Activated naive CD8-positive, alpha-beta T cell treated with anti-CD3 and anti-CD28 coated beads, Interleukin-2, amount 50 U/mL, for 24 hours (primary cell): ENCODE measurements at places on chromosomes 1 and 21.

DNA sequence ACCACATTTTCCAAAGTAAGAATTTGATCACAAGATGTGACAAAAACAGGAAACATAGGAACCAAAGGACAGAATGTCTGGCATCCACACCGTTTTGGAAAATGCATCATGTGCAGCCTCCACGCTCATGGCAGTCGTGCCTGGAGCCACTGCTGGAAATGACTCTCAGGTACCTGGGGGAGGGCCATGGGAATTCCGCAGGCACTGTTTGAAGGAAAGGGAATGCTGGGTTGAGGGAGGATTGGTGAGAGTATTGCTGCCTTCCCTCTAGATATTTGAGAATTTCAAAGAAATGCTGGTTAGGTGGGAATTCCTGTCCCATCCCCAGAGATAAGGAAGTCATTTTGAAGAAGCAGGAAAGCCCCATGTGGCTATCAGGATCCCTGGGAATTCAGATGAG, 10.8 kb downstream of the SLAMF1 start:
- no peak for DNase-seq

DNA sequence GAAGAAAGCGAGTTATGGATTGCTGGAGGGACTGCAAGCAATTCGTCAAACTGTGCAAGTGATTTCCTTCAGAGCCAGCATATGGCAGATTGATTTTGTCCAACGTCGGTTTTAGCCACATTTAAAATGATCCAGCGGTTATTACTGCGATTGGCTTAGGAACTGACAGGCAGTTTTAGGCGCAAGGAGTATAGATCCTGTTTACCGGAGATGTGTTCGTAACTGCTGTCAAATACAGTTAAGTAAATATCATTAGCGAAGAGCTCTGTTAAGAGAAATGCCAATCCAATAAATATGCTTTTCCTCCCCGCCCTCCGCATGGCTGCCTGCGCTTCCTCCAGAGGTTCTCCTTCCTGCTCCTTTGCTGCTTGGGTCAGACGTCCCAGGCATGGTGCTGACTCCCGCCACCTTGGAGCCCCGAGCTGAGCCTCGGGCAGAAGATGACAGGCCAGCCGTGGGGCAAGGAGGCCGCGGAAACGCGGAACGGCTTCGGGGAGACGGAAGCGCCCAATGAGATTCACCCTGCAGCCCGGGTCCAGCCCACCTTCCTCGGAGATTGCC, 9.4 kb upstream of the BARHL2 start:
- DNase-seq: no peak

- DNase-seq: peak; percentile 73
Observed at GRCh38 chr21:45228171-45228641, 59.5 kb downstream of the POFUT2 start.

DNA sequence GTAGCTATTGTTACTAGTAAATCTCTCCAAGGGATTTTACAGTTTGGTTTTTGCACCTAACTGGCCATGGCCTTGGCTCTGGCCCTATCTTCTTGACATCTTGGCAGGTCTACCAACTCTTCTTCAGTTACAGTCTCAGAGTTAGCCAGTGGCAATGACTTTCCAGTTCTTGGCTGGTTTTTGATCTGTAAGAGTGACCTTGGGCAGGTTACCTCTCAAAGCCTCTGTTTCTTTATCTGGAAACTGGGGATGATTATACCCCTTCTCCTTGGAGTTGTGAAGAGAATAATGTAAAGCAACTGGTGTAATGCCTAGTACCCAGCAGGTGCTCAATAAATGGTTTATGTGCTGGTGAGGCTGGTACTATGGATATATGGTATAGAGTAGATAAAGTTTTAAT, 6.7 kb downstream of the PHGDH start:
- no peak for DNase-seq

DNA sequence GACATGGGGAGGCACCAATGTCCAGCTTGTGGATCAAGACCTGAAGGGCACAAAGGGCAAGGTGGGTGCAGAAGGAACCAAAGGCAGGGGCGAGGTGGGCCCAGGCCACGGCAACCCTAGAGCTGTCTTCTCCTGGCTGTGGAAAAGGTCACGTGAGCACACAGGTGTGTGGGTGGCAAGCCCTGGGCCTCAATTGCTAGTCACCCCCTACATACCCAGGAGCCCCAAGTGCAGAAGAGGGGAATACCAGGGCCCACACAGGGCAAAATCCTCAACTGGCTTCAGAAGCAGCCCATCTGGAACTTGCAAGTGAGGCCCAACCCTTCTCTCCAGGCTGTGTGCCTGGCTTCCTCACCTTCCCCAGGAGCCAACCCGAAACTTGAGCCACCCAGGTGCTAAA, 25.6 kb downstream of the ZBTB17 start:
- DNase-seq: peak; percentile 80

DNA sequence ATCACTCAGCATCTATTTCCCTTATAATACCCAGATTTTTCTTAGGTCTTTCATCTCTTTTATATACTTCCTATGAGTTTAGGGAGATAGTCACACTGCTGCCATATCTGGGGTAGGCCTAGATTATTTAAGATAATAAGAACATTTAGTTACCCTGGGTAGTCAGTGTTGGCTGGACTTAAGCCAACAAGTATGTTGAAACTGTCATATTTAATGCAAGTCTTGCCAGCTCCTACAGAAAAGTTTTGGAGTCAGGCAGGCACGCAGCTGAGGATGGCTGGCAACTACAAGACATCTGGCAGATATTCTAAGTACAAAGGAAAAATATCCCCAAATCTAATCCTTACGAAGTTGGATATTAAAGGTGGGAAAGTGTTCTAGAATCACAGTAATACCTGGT, 19.2 kb upstream of the DEPDC1 start:
- DNase-seq: no peak

DNA sequence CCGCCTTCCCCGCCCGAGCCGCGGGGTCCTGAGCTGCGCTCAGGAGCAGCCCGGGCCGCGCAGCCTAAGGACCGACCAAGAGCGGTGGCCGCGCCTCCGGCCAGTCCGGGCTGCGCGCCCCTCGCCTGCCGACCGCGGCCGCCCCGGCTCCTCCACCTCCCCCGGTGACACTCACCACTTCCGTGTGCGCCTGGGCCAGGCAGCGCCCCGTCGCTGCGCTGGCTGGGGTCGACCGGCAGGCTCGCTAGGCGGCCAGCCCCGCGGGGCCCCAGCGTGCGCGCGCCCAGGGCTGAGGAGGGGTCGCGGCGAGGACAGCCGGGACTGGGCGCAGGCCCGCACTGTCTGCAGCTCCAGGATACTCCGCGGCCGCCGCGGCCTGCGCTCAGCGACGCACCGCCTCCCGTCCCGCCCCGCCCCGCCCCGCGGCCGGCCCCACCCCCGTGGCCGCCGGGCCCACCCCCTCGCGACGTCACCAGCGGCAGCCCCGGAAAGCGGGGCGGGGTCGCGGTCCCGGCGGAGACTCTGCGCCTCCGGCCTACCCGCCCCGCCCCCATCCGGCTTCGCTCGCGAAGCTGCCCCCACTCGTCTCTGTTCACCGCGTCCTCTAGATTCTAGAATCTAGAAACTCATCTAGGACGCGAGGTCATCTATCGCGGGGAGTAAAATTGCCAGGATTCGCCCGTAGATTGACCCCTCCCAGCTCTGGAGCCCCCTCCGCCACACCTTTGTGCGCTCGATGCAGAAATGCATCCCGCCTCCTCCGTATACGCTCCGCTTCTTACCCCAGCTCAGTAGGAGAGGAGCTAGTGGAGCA, at the start of gene JAK1:
Gene JAK1, minus strand, starts transcription at position 392 of the 814 bp plus-strand sequence. CDS start 80,285 bp downstream, outside the sequence.
- DNase-seq: peak; percentile 93

GRCh38 chr1:182303778-182304177, 87.8 kb downstream of the GLUL start:
- no peak for DNase-seq

DNA sequence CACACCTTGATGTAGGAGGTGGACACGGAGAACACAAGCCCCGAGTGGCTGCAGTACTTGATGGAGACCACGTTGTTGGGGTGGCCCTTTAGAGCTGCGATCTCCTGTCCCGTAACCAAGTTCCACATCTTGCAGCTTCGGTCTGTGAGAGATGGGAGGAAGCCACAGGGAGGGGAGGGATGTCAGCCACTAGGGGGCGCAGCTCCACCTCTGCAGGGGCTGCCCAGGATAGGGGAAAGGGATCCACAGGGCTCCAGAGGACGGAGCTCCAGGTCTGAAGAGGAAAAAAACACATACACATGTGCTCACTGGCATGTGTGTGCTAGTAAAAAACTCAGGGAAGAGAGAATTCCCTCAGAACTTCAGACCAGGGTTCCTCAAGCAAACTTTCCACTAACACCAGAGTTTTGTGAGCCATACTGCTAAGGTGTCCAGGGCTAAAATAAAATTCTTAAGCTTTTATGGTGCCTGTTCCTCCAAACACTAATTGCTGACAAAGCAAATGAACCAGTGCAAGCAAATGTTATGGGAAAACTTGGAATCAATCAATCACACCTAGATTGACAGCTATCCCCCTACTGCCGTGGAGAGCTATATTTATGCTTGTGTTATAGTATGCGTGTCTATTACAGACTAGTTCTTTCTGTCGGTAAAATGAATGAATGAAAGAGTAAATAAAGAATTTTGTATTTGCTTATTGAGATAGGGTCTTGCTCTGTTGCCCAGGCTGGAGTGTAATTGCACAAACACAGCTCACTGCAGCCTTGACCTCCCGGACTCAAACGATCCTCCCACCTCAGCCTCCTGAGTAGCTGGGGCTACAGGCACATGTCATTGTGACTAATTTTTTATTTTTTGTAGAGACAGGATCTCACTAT, 43.7 kb downstream of the KIF21B start:
- peak; percentile 82 for DNase-seq

DNA sequence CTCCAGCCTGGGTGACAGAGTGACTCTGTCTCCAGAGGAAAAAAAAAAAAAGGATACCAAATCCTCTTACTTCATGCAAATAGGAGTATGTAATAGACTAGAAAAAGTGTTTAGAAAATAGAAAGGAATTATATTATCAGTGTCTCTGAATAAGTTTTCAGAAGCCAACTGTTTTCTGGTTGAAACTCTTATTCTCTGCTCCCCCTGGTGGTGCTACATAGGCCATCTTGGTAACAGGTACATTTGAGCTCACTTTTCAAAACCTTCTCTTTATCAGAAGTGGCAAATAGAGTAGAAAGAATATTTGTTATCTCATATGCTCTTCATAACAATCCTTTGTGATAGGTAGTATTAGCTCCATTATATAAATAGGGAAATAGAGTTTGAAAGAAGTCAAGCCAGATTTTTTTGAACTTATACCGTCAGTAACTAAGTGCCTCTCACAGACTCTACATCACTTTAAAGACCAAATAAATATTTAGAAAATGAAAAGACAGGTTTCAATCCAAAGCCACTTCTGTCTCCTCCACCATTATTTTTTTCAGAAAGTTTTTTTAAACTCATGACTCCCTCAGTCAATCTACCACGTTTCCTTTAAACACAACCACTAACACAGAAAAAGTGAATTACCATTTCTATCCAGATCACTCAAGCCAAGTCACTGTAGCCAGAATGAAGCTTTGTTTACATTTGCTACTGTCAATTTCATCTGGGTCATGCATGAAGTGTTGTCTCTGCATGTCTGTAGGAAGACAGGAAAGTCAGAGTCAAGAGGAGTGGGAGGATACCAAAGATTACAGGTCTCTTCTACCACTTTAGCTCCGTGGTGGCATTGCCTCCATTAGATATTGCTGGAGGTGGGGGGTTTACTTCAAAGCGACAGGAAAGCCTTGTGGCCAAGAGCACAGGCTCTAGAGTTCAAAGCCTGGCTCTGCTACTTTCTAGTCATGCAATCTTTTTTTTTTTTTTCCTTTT, 45.6 kb downstream of the IL23R start:
- DNase-seq: peak; percentile 54

DNA sequence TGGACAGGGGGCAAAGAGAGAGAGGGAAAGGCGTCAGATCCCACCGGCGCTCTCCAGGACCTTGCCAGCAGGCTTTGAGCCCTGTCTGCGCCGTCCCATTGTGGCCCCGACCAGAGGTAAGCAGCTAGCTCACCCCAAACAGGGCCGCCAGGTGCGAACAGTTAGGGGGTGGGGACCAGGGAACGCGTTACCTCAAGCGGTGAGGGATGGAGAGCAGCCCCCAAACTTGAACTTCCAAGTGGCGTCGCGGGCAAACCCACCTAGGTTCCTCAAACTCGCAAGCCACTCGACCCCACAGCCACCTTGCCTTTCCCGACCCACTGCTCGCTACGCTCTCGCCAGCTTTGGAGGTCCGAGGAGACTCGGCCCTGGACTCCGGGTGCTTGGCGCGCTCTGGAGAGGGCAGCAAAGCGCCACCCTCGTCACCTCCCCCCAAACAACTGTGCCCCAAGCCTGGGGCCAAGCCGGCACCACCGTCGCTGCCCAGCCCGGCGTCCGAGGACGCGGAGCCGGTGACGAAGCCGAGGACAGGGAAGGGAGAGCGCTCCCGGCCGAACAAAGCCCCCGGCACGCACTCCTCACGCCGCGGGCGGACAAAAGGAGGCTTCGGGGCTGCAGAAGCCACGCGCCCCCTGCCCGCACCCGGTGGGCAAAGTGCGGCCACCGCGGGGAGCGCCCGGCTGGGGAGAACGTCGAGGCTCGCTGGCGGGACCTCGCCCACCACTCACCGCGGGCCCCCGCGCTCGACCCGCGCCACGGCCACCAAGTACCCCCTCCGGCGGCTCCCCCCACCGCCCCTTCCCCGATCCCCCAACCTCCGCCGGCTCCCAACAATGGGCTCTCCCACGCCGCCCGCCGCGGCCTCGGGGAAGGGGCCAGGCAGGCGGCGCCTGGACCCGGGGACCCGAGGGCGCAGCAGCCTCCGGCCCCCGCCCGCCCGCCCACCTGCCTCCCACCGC, 976 bp downstream of the SSBP3 start:
- DNase-seq: no peak

DNA sequence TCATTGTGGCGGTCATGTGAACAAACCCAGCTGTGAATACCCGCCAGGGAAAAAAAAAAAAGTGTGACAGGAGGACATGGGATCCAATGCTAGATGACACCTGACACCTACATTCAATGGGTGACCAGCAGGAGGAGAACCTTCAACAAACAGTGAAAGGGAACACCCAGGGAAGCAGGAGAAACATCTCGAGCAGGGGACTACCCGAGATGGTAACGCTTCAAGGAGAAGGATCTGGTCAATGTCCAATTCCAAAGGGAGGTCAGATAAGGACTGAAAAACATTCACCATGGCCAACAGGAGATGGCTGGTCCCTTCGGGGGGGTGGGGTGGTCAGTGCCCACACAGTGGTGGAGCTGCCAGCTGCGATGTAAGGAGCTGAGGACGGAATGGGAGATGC, 46.3 kb downstream of the PTPN14 start:
- no peak for DNase-seq

DNA sequence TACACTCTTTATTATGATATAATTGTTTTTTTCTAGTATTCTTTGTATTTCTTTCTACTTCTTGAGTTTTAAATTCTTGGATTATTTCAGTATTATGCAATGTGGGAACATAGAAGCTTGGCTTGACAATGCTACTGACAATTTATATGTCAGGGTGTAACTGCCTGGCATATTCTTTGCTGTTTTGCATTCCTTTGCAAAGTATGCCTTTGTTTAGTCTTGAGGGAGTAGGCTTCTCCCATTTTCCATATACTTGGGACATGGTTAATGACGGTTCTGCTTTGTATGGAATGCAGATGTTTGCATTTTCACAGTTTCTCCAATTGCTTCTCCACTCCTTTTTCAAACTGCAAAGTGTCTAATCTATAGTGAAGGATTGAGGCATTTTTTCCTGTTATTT, 109.8 kb downstream of the HMCN1 start:
- no peak for DNase-seq
